ENCODE measurements at places on chromosomes 5 and 9. TPM values are rescaled to one million over a fixed set of nuclear protein-coding genes. Genes with fewer than 3 reads are reported as not detected.

- no peak for DNase-seq
- H3K4me1 ChIP-seq, result no peaks in the 10 kb centered on the region
- H3K27ac ChIP-seq, result no peak overlapping the region
Observed at GRCh38 chr5:31396611-31397295, 135.1 kb downstream of the DROSHA start.

GRCh38 chr9:83449166-83449565 lies 89.0 kb downstream of the FRMD3 start:
- H3K27ac ChIP-seq, result 0 out of 2 replicates have a peak overlapping the region, but pooled peaks have one; percentile 26
- H3K4me1 ChIP-seq, result no peaks in the 10 kb centered on the region
- no peaks in the 10 kb centered on the region for H3K27me3 ChIP-seq
- no peak overlapping the region for H3K4me3 ChIP-seq

GRCh38 chr9:113349445-113350094 lies at the start of gene BSPRY:
BSPRY (plus strand) TSS chr9:113349541; CDS start chr9:113349580, 39 bp downstream.
- peaks cover 13% of the 10 kb centered on the region for H3K4me1 ChIP-seq
- peaks cover 28% of the 10 kb centered on the region for H3K27me3 ChIP-seq
- peak; percentile 84 for DNase-seq
- no peaks in the 10 kb centered on the region for H3K36me3 ChIP-seq
- no peak within 1 kb of the TSS for H3K27ac ChIP-seq
- peak within 1 kb of the TSS; percentile 51 for H3K4me3 ChIP-seq

DNA sequence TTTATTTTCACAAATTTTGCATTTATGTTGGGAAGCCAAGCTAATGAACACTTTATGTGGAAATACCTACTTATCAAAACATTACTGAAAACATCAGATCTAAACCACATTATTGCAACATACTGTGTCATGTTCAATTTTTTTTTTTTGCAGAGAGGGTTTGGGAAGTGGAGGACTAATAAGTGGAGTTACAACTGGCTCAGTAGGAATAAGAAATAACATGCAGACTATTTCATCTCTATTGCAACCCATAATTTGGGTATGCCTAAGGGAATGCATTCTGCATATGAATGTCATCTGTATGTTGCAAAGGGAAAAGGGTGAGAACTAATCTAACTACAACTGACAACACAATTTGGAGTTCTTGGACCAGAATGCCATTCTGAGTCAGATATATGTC lies 41.8 kb downstream of the APC start:
- DNase-seq, result no peak
- H3K4me3 ChIP-seq, result no peak overlapping the region
- no peaks in the 10 kb centered on the region for H3K27me3 ChIP-seq
- no peak overlapping the region for H3K27ac ChIP-seq

- H3K4me3 ChIP-seq, result no peak overlapping the region
- no peaks in the 10 kb centered on the region for H3K36me3 ChIP-seq
- no peaks in the 10 kb centered on the region for H3K27me3 ChIP-seq
Observed at GRCh38 chr5:165757791-165758190, 2252.4 kb downstream of the MAT2B start.

DNA sequence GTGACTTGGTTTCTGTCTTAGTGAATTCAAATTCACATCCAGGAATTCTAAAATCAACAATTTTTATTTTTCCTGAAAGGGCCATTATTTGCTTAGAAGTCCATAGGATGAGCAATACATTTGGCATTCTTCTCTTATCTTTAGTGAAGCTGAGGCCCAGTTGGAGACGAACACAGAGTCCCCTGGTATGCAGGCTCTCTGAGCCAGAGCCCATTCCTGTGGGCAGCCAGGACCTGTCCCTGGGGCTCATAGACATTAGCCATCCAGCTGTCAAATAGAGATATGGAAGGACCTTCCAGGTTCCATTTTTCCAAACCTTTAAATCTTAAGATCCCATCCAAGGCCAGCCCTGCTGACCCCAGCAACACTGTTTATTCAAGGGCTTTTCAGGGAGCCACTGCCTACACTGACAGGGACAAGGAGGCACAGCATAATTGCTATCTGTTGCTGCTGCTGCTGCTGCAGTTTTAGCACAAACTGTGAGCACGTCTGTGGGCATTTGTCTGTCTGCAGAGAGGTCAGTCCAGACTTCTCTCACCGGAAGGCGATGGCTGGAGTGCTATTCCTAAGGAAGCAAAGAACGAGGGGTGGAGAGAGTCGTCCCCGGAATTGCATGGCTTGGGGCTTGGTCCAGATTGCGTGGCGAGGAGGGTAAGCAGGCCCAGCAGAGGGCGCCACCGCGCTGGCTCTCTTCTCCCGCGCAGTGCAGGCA lies 639.0 kb downstream of the CCDC171 start:
- H3K27ac ChIP-seq, result peak overlapping the region; percentile 82
- peak; percentile 77 for DNase-seq
- peak overlapping the region; percentile 29 for H3K4me3 ChIP-seq
- no peaks in the 10 kb centered on the region for H3K36me3 ChIP-seq
- H3K4me1 ChIP-seq, result peaks cover 18% of the 10 kb centered on the region

GRCh38 chr9:123358181-123358905 lies 2.3 kb downstream of the CRB2 start:
- no peaks in the 10 kb centered on the region for H3K36me3 ChIP-seq
- peak; percentile 36 for DNase-seq
- H3K4me1 ChIP-seq, result peaks cover 10% of the 10 kb centered on the region
- H3K27ac ChIP-seq, result no peak overlapping the region
- no peak overlapping the region for H3K4me3 ChIP-seq
- no peaks in the 10 kb centered on the region for H3K27me3 ChIP-seq

- H3K27ac ChIP-seq, result no peak overlapping the region
- DNase-seq, result no peak
- no peaks in the 10 kb centered on the region for H3K4me1 ChIP-seq
- no peaks in the 10 kb centered on the region for H3K36me3 ChIP-seq
- H3K27me3 ChIP-seq, result no peaks in the 10 kb centered on the region
Observed at GRCh38 chr5:74079971-74080556, 454.1 kb downstream of the ARHGEF28 start.

DNA sequence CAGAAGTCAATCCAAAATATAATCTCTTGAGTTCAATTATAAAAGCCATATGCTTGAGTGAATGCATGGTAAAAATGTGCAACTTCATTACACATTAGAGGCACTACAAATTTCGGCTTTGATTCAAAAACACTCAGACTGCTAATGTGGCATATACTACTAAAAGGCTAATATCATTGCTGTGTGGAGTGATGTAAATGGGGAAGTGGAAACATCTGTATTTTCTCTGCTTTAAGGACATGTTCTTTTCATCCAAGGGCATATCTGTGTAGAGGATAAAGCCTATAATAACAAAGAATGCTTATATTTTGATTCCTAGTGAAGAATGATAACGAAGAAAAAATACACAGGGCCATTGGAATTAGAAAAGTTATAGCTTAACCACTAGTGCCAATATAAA lies 643.9 kb upstream of the ZNF608 start:
- no peaks in the 10 kb centered on the region for H3K27me3 ChIP-seq
- H3K4me1 ChIP-seq, result peaks cover 2% of the 10 kb centered on the region
- H3K36me3 ChIP-seq, result no peaks in the 10 kb centered on the region
- no peak overlapping the region for H3K4me3 ChIP-seq
- DNase-seq, result no peak
- no peak overlapping the region for H3K27ac ChIP-seq

GRCh38 chr9:114724744-114725143 lies 42.8 kb upstream of the TEX48 start:
- no peak overlapping the region for H3K27ac ChIP-seq
- no peaks in the 10 kb centered on the region for H3K36me3 ChIP-seq
- H3K4me1 ChIP-seq, result no peaks in the 10 kb centered on the region

DNA sequence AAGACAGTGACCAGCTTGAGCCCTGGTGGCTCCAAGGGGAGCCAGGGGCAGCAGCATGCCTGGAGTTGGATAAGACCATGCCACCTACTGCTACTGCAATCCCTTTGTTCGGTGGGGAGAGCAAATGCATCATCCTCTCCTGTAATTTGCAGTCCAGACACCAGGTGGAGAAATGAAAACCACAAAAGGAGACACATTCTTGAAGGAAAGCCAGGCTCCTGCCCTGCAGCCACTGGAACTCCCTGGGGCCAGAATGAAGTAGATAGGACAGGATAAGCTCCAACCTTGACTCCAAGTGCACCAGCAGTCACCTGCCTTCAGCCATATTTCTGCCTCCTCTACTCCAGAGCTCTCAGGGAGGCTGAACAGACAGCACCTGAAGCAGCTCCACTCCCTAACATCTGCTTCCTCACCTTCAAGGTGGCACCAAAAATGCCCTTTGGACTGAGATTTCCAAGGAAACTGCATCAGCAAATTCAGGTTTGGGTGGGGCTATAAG lies 65.1 kb upstream of the IQGAP2 start:
- H3K27me3 ChIP-seq, result no peaks in the 10 kb centered on the region
- H3K4me1 ChIP-seq, result peaks cover 8% of the 10 kb centered on the region
- no peak overlapping the region for H3K4me3 ChIP-seq
- no peaks in the 10 kb centered on the region for H3K36me3 ChIP-seq
- peak; percentile 52 for DNase-seq

DNA sequence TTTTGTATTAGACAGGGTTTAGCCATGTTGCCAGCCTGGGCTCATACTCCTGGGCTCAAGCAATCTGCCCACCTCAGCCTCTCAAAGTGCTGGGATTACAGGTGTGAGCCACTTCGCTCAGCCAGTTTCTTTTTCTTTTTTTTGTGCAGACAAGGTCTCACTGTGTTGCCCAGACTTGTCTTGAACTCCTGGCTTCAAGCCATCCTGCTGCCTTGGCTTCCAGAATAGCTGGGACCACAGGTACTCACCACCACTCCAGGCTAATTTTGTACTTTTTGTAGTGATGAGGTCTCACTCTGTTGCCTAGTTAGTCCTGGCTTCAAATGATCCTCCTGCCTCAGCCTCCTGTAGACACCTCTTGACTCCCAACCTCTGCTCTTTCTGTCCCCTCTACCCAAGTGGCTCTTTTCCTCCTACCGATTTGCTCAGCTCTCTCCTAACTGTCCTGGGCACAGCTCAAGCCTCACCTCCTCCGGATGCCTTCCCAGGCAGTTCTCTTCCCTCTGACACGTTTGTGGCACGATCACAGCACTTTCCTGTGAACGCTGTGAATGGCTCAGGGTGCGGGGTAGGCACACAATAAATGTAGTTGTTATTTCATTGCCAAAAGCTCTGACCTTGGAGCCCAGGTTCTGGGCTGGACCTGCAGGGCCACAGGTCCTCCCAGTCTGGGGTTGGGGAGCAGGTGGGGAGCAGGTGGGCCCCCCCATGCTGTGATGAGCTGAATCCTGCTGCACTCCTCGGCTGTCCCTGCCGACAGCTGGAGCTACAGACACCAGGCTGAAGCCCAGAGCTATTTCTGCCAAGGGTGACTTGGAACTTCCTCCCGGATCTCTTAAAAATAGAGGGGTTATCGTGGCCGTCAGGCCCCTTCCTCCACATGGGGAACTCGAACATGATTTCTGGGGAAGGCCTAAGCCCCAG lies 23.9 kb downstream of the GFI1B start:
- H3K36me3 ChIP-seq, result no peaks in the 10 kb centered on the region
- no peak overlapping the region for H3K4me3 ChIP-seq
- H3K27ac ChIP-seq, result no peak overlapping the region
- peaks cover 28% of the 10 kb centered on the region for H3K27me3 ChIP-seq
- DNase-seq, result no peak

DNA sequence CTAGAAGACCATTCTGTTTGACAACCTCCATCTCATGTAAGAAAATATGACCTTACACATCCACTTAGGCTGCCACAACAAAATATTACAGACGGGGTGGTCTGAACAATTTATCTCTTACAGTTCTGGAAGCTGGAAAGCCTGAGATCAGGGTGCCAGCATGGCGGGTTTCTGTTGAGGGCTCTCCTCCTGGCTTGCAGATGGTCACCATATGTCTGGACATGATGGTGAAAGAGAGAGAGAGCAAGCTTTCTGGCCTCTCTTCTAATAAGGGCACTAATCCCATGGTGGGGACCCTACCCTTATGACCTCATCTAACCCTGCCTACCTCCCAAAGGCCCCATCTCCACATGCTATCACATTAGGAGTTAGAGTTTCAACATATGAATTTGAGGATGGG lies 66.0 kb downstream of the AMBP start:
- peaks cover 53% of the 10 kb centered on the region for H3K36me3 ChIP-seq
- no peak overlapping the region for H3K4me3 ChIP-seq
- H3K27ac ChIP-seq, result no peak overlapping the region
- H3K4me1 ChIP-seq, result peaks cover 27% of the 10 kb centered on the region

GRCh38 chr5:96065685-96066385 lies 104.2 kb upstream of the ELL2 start:
- peak overlapping the region; percentile 94 for H3K27ac ChIP-seq
- H3K36me3 ChIP-seq, result no peaks in the 10 kb centered on the region
- DNase-seq, result no peak
- peaks cover 2% of the 10 kb centered on the region for H3K4me1 ChIP-seq
- no peaks in the 10 kb centered on the region for H3K27me3 ChIP-seq
- no peak overlapping the region for H3K4me3 ChIP-seq

GRCh38 chr5:145540375-145540774 lies 294.8 kb downstream of the PRELID2 start:
- H3K27ac ChIP-seq, result no peak overlapping the region
- no peak overlapping the region for H3K4me3 ChIP-seq
- no peaks in the 10 kb centered on the region for H3K36me3 ChIP-seq

DNA sequence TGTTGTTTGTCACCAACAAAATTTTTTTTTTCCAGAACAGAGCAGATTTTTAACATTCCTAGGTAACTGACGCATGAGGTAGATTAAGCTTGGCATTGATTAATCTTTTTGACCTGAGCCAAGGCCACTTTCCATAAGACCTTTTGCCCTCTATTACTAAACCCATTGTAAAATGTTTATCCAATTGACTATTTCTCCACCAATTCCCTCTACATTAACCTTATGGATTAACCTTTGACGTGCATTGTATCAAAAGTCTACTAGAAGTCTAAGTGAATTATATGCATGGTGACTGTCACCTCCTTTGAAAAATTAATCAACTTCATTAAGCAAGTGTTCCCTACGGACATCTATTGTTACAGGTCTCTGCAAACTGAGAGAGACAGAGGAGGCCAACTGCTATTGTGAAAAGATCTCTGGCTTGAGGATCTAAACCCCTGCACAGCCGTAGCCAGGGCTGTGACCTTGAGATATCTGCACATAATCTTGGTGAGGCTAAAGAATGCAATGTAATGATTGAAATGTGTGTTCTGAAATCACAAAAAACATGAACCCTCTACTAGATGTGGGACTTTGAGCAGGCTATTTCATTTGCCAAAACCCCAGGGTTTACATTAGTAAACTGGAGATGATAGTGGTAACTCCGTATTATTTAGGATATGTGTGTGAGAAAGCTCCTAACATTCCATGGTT lies 632.2 kb downstream of the TLR4 start:
- no peak overlapping the region for H3K27ac ChIP-seq
- no peak for DNase-seq
- H3K27me3 ChIP-seq, result no peaks in the 10 kb centered on the region
- no peaks in the 10 kb centered on the region for H3K36me3 ChIP-seq
- H3K4me1 ChIP-seq, result no peaks in the 10 kb centered on the region

Gene NREP
- 143 TPM for polyA plus RNA-seq

Gene GRM6
- polyA plus RNA-seq, result not detected

Gene LCN12
- 1.1 TPM for polyA plus RNA-seq

Gene SECISBP2
- 28.4 TPM for polyA plus RNA-seq

Gene TXNDC15
- 93.9 TPM for polyA plus RNA-seq

Gene ITGA1
- 9.9 TPM for polyA plus RNA-seq

Gene COL5A1
- polyA plus RNA-seq, result 26.4 TPM

Gene ARL14EPL
- polyA plus RNA-seq, result not detected

Gene SCGB3A2
- polyA plus RNA-seq, result not detected
